ENCODE measurements at places on chromosomes 12 and 14. TPM values are rescaled to one million over a fixed set of nuclear protein-coding genes. Genes with fewer than 3 reads are reported as not detected.

GRCh38 chr14:105046891-105047282 is 18.3 kb downstream of the GPR132 start:
- H3K4me1 ChIP-seq, result peaks cover 4% of the 10 kb centered on the region
- no peak overlapping the region for H3K27ac ChIP-seq
- DNase-seq, result no peak
- H3K36me3 ChIP-seq, result no peaks in the 10 kb centered on the region
- H3K4me3 ChIP-seq, result no peak overlapping the region

The CISTR gene
- total RNA-seq, result not detected

The TAS2R42 gene
- total RNA-seq, result not detected

GRCh38 chr12:57205186-57205585 is 11.4 kb upstream of the NXPH4 start:
- no peaks in the 10 kb centered on the region for H3K4me1 ChIP-seq
- H3K27ac ChIP-seq, result no peak overlapping the region
- no peaks in the 10 kb centered on the region for H3K36me3 ChIP-seq
- no peak for DNase-seq
- H3K4me3 ChIP-seq, result no peak overlapping the region

DNA sequence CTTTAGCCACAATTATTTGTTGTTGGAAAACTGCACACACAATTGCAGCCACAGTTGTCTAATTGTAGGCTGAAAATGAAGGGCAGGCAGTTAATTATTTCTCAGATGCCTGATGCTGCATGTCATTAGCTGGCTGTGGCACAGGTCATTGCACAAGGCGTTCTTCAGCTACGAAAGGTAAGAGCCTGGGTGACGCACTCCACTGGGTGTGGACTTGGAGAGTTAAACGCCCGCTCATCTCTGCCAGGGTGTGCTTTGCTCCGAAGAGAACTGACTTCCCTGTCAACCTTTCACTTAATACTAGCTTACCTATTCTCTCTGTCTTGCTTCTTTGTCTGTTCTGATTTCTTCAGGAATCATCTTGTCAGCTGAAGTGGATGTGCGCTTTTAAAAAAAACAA is 91.4 kb upstream of the CPM start:
- peaks cover 6% of the 10 kb centered on the region for H3K4me1 ChIP-seq
- DNase-seq, result no peak
- H3K27ac ChIP-seq, result no peak overlapping the region

DNA sequence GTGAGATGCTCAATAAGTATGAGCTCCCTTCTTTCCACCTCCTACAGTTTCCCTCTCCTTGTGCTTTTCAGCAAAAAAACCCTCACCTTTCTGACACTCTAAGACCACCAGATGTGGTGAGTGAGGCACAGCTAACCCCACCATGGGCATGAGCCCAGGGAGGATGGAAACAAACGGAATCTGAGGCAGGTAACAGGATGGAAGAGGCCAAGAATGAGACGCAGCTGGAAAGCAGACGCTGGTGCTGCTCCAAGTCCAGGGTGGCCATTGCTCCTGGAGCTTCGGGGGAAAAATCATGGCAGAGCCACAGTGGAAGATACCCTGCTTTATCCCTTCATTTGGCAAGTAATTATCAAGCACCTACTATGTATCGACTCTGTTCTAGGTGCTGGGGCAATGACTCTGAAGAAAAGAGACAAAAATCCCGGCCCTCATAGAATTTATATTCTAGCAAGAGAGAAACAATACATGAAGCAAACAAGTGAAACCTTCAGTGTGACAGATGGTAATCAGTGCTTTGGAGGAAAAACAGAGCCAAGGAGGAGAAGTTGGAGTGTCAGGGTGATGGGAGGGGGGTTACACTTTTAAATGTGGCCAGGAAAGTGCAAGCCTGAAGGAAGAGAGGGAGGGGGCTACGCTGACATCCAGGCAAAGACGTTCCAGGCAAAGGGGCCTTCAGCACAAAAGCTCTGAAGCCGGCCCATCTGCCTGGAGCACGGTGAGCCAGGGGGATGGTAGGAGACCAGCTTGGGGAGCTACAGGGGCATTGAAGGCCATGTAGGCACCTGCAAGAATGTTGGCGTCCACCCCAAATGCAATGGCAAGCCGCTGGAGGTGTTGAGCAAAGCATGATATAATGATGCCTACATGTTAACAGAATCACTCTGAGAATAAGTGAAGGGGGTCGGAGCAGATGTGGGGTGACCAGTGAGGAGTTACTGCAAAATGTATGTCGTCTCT is 154.2 kb downstream of the DPF3 start:
- H3K4me3 ChIP-seq, result no peak overlapping the region
- no peak overlapping the region for H3K27ac ChIP-seq
- no peak for DNase-seq
- H3K36me3 ChIP-seq, result no peaks in the 10 kb centered on the region

DNA sequence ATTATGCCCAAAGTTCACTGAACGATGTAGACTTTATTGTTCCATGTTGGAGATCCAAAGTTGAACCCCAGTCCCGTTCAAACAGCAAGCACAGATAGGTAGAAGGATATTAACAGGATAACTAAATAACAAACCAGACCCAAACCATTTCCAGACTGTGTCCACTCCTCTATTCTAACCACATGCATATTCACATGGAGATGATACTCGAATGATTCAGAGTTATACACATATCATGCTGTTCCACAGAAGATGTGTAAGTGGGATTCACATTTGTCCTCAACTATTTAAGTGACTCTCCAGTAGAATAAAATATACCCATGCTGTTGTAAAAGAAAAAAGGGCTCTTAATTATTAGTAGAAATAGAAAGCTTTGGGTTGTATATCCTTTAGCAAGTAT is 185.9 kb downstream of the ITPR2 start:
- no peaks in the 10 kb centered on the region for H3K27me3 ChIP-seq
- H3K4me1 ChIP-seq, result peaks cover 4% of the 10 kb centered on the region
- peaks cover 13% of the 10 kb centered on the region for H3K36me3 ChIP-seq
- no peak overlapping the region for H3K27ac ChIP-seq
- no peak for DNase-seq

DNA sequence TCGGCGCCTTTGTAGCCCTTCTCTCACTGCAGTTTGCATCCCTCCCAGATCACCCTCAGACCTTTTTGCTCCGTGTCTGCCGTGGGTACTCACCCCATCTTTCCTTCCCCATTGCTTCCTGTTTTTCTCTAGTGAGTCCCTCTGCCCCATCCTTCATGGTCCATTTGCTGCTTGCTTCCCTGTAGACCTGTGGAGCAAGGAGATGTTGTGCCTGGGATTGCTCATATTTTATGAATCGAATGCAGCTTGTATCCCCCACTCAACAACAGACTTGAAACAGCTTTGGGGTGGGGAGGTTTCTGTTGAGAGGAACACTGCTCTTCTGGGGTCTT is 661 bp downstream of the DENR start:
- peaks cover 41% of the 10 kb centered on the region for H3K4me1 ChIP-seq
- H3K36me3 ChIP-seq, result peaks cover 3% of the 10 kb centered on the region
- H3K27me3 ChIP-seq, result no peaks in the 10 kb centered on the region
- no peak for DNase-seq
- H3K27ac ChIP-seq, result peak overlapping the region; percentile 97
- H3K4me3 ChIP-seq, result peak overlapping the region; percentile 95
